Stimulated activated CD8-positive, alpha-beta memory T cell treated with anti-CD3 and anti-CD28 coated beads, Interleukin-15, amount 100 ng/mL, for 24 hours (primary cell): ENCODE measurements at places on chromosomes 7 and 10.

- DNase-seq = no peak
Measured at GRCh38 chr10:5645375-5645774, 21.0 kb downstream of the ASB13 start.

DNA sequence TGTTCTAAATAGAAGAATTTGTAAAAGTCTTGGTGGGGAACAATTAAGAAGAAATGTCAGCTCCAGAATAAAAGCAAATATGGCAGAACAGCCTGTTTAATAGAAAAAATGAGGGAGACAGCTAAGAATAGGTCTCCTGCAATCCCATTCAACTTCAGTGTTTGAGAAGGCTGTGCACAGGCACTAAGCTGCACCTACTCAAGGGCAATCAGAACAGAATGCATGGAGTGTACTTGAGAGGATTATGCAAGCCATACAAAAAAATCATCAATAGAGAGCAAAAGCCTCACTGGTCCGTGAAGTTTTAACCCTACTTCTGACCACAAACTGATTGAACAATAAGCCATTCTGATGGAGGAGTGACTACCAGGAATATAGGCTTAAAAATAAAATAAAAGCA is 690.7 kb upstream of the PCDH15 start:
- no peak for DNase-seq

- no peak for DNase-seq
Measured at GRCh38 chr10:88522715-88523114, 60.4 kb downstream of the RNLS start.

DNA sequence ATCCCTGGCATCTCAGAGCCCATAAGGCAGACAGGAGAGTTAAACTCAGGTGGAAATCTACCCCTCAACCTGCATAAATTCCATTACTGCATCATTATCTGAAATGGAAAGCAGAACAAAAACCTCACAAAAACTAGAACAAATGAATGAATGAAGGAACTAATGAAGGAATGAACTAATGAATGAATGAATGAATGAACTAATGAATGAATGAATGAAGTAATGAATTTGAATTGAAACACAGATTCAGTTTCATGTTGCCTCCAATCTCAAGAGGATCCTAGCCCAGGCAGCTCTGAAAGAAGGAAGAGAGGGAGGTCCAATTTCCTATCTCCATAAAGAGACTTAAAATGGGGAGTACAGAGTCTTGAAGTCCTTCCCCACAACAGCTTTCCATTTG is 1.9 kb upstream of the UCN3 start:
- no peak for DNase-seq

GRCh38 chr10:71573562-71574518 is 145.7 kb downstream of the C10orf105 start:
- DNase-seq = no peak

GRCh38 chr7:29508608-29509007 is 55.0 kb upstream of the PRR15 start:
- no peak for DNase-seq

- DNase-seq = no peak
Measured at GRCh38 chr7:132655131-132655727, 79.0 kb upstream of the PLXNA4 start.

DNA sequence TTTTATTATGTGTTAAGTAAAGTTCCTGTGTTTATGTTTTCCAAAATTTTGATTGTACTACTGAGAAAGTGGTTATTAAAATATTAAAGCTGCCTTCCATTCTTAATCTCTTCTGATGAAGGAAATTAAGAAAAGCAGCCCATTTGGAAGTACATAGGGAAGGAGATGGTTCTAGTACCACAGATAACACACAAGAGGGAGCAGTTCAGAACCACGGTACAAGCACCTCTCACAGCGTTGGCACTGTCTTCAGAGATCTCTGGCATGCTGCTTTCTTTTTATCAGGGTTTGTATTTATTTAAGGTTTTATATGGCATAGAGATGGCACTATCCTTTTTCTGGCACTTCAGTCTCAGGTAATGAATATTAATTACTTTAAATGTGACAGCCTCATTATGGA is 111.6 kb downstream of the PHTF2 start:
- DNase-seq = no peak

GRCh38 chr10:97612386-97612785 is 20.9 kb downstream of the MORN4 start:
- no peak for DNase-seq

GRCh38 chr10:114719311-114719710 is 61.2 kb upstream of the ABLIM1 start:
- DNase-seq = no peak

DNA sequence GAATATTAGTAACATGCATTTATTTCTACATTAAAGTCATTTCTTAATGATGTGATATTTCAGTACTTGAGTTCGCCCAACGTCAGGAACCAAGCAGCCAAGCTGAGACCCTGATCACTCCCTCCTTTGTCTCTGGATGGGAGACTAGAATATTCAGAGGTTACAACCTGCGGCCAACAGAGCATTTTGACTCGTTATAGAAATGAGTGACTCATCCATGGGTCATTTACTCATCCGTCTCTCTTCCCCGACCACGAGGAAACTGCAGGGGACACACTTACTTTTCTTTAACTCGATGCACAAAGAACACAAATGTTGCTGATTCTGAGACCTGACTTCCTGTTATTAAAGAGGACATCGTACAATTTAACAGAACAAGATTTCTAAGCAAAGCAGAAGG is 343.3 kb downstream of the FRMD4A start:
- DNase-seq = no peak
